ENCODE measurements at places on chromosomes 16 and 17.

DNA sequence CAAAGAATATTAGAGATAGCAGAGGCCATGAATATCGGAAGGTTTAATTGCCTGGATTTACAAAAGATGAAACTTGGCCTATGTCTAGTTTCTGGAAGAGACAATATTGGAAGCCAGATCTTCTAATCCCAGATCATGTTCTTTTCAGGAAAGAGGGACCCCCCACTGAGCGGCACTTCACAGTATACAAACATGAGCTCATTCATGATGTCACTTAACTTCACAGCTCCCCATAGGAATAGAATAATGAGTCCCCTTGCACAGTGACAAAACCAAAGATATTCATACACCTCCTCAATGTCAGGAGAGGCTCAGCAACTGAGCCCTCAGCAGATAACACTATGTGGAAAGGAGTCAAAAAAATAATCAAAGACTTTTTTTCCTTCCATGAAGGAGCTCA lies 147.5 kb downstream of the CDH11 start:
- DNase-seq, result no peak

- DNase-seq, result no peak
These were observed 171.8 kb upstream of the CACNG5 start for GRCh38 chr17:66663041-66663606.

DNA sequence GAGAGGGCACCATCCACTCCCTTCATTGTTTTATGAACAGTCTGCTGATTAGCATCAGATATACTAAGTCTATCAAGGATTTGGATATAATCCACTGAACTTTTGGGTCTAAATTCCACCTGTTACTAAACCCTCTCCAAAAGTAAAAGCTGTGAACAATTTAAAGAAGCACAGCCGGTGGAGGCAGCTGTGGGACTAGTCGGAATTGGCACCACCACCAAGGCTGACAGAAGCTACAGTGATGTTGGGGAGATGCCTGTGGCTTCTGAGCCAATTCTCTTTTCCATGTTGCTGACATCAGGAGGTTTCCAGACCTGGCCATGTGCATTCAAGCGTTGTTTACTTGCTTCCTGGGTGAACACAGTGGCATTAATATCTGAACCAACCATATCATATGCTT lies 679.0 kb upstream of the CA10 start:
- DNase-seq, result no peak

GRCh38 chr17:34117811-34118210 lies 137.3 kb upstream of the CCL2 start:
- no peak for DNase-seq

DNA sequence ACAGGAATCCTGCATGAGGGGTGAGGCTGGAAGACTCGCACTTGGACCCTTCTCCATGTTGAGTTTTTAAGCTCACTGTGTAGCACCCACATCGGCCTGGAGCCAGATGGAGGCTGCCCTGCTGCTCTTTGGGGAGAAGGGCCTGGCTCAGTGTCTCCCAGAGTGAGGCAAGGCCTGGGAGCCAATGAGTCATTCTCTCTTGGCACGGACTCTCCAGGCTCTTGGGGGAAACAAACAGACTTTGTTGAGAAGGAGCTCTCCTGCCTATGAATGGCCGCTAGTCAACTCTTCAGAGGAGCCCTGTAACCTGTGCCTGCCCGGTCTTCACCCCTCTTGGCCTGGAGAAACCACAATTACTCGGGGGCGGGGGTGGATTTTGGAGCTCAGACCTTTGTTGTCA lies 50.8 kb upstream of the MAF start:
- DNase-seq, result no peak

- DNase-seq, result no peak
These were observed 306.9 kb upstream of the CA10 start for GRCh38 chr17:52465407-52465806.

DNA sequence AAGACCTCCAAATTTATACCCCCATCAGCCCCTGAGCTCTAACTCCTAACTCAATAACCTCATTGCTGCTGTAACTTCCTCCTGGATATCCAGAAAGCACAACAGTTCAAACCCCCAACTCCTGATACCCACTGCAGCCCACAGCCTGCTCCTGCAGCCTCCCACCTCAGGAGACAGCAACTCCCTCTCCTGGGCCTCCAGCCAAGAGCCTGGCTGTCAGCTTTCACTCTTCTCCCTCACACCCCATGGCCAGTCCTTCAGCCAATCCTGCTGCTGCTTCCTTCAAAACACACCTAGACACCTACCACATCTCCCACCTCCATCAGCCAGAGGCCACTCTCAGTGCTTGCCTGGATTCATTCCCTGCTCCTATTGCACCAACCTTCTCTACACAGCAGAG lies 5.4 kb downstream of the GINS2 start:
- DNase-seq, result no peak

GRCh38 chr17:78075545-78075944 lies 53.0 kb downstream of the TMC6 start:
- DNase-seq, result no peak

- no peak for DNase-seq
These were observed 15.4 kb downstream of the CD7 start for GRCh38 chr17:82301916-82302567.

DNA sequence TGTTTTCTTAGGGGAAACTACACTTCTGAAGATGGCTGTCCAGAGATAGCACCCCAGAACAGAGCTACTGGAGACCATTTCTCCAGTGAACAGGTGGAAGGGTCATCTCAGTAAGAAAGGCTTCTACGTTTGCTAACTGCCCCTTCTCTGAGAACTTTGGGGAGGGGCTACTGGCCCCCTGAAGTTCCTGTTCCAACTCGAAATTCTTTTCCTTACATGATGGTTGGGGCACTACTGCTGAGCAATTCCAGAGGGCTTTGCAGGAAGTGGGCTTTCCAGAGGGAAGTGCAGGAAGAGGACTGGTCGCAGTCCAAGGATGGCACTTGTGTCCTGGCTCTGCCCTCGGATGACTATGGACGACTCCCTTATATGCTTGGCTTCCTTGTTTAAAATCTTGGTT lies 31.2 kb downstream of the TOM1L2 start:
- DNase-seq, result no peak

- no peak for DNase-seq
These were observed 7.8 kb downstream of the SUPT4H1 start for GRCh38 chr17:58344047-58344790.

DNA sequence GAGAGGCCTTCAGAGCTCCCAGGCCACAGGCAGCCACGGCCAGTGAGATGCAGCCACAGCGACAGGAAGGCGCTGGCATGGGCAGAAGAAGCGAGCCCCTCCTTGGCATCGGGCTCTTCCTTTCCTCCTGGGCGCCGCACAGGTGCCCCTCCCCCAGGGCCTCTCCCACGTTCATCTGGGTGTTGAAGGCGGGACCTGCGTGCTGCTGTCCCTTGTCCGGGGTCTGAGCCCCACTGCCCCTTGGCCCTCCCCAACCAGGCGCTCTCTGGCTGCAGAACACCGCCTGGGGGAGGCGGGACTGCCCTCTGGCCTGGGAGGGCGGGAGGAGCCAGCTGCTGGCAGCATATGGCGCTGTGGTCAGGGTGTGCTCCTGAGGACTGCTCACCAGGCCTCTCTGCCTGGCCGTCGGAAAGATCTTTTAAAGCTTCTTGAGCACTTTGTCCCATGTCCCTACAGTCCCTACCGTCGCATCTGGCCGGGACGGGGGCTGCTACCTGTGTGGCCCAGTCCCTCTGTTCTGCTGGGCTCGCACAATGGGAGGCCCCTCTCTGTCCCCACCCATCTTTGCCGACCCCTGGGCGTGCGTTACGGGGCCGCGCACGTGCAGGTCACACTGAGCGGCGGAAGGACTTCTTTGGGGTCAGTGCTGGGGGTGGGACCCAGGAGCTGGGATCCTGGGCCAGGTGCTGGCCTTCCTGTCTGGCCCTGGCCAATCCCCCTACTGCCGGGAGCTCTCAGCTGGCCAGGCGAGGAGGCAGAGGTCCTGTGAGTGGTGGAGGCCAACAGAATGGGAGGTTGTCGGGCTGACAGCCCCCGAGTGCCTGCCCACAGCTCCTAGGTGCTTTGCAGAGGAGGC lies 1.7 kb downstream of the SLC25A10 start:
- no peak for DNase-seq

DNA sequence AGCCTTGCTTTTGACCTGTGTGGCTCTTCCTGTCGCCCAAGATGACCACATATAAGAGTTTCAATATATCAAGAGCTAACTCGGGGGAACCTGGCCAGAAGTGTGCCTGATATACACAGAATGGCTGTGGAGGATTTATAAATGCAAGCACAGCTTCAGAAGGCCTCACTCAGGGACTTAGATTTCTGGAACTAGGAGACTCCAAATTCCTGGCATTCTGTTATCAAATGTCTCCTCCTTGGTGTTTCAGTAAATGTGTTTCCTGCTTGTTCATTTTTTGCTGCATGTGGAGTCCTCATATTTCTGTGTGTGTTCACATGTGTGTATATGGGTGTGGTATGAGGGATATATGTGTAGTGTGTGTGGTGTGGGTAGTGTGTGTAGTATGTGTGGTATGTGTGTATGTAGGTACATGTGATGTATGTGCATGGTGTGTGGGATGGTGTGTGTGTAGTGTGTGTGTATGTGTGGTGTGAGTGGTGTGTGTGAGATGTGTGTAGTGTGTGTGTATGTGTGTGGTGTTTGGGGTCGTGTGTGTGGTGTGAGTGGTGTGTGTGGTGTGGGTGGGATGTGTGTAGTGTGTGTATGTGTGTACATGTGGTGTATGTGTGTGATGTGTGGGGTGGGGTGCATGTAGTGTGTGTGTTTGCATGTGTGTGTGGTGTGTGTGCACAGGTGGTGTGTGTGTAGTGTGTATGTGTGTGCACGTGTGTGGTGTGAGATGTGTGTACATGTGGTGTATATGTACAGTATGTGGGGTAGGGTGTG lies 981 bp upstream of the CD300H start:
- no peak for DNase-seq

GRCh38 chr17:75875182-75875939 lies 3.0 kb downstream of the TRIM47 start:
- peak; percentile 69 for DNase-seq

- no peak for DNase-seq
These were observed 6.8 kb upstream of the ITGAD start for GRCh38 chr16:31386157-31386984.

GRCh38 chr17:8892338-8892690 lies 24.8 kb upstream of the PIK3R6 start:
- DNase-seq, result no peak

GRCh38 chr16:57289391-57290257 lies 5.2 kb upstream of the PLLP start:
- DNase-seq, result no peak

DNA sequence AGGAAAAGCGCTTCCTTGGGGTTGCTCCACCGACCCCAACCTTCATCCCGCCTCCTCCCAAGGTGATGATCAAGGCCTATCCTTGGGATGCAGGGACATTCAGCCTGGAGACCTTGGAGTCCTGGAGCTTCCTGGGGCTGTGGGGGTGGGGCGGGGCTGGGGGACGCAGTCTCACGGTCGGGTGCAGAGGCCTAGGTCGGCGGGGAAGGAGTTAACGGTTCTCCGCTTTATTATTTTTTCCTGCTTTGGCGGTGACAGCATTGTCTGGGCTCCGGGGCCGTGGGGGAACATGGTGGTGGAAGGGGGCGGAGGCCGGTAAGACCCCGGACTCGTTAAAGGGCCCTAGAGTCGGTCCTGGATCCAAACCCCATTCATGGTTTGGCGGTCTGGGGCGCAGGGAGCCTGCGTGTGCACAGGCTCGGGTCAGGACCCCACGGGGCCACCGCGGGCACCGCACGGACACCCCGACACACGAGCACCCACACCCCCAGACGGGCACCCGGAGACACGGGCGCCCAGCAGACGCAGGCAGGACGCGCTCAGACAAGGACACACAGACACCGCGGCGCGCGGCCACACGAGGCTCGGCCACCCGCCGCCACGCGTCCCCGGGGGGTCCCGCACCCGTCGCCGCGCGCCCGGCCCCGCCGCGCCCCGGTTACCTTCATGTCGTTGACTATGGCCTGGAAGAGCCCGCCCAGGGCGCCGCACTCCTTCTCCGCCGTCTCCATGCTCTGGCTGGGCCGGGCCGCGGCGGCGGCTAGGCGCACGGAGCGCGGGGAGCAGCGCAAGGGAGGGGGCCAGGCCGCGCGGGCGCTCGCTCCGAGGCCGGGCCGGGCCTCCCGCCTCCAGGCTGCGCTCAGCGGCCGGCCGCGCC lies 554 bp downstream of the MTSS2 start:
- DNase-seq, result no peak

DNA sequence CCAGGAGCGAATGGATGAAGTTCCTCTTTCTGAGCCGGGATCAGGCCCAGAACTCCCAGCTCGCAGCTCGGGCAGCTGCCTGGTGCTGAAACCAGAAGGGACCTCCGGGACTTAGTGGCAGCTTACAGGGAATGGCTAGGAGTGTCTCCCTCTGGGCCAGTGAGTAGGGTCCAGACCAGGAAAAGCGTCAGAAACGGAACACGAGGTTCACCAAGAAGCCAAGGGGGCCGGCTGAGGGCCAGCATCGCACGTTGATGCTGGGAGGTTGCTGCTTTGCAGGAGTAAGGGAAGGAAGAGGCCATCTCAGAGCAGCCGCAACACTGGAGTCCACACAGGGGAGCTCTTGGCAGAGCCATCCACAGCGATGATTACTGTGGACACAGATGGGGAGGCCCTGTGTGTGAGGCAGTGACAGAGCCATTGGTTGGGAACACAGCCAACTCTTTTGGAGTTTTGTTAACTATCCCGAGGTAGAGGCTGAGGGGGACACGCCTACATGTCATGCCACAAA lies 74.0 kb upstream of the CREBBP start:
- DNase-seq, result no peak

GRCh38 chr16:12904329-12904671 lies 2.9 kb downstream of the SHISA9 start:
- DNase-seq, result no peak

- no peak for DNase-seq
These were observed 11.7 kb downstream of the ZFHX3 start for GRCh38 chr16:73036074-73036826.

DNA sequence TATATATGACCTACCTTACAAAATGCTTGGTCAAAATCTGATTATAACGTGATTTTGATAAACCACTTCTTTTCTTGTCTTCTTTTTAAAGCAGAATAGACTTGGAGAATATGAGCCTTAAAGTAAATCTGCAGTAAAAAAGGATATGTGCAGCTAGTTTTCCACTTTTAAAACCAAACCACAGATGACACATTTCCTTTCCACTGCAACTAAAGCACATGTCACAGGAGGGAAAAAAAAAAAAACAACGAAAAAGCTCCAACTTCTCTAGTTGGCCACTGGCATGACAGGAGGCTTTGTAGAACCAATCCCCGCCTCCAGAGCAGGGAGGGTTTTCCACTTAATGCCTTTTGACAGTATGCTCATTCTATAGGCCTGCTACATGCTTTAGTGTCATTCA lies at the start of gene EVI2A:
Gene EVI2A, minus strand, starts transcription at position 142 of the 400 bp plus-strand sequence. CDS start 2,609 bp downstream, outside the sequence.
- no peak for DNase-seq

- DNase-seq, result peak; percentile 54
These were observed 84.1 kb downstream of the TBC1D16 start for GRCh38 chr17:79951361-79952264.

GRCh38 chr16:4894276-4895150 lies 42.4 kb downstream of the PPL start:
- DNase-seq, result no peak

GRCh38 chr17:67413388-67413787 lies 36.3 kb downstream of the PITPNC1 start:
- no peak for DNase-seq
